ENCODE measurements at places on chromosomes 5 and 9.

- DNase-seq: no peak
Observed at GRCh38 chr5:92939428-92939827, 641.6 kb downstream of the NR2F1-AS1 start.

- no peak for DNase-seq
Observed at GRCh38 chr5:132364319-132364718, 5.2 kb upstream of the SLC22A5 start.

DNA sequence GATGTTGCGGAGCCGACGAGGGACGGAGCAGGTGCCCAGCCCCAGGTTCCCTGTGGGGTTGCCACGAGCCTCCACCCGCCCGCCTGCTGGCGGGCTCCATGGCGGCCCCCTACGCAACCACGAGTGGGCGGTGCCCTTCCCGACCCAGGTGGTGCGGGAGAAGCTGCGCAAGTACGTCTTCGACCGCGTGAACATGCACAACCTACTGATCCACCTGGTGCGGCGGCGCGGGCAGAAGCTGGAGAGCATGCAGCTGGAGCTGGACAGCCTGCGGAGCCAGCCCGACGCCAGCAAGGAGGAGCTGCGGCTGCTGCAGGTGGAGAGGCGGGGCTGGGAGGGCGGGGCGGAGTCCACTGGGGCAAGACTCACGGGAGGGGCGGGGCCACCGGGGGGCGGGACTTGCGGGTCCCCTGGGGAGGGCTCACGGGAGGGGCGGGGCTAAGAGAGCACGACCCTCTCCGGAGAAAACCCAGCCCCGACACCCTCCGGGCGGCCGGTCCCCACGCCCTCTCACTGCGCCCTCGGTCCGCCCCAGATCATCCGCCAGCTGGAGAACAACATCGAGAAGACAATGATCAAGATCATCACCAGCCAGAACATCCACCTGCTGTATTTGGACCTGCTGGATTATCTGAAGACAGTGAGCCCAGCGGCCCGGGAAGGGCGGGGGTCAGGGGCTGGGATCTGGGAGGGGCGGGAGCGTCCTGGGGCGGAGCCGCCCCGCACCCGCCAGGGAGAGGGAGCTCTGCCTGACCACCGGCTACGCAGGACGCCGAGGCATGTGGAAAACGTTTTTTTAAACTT is 3.9 kb downstream of the CCDC183 start:
- DNase-seq: peak; percentile 91

DNA sequence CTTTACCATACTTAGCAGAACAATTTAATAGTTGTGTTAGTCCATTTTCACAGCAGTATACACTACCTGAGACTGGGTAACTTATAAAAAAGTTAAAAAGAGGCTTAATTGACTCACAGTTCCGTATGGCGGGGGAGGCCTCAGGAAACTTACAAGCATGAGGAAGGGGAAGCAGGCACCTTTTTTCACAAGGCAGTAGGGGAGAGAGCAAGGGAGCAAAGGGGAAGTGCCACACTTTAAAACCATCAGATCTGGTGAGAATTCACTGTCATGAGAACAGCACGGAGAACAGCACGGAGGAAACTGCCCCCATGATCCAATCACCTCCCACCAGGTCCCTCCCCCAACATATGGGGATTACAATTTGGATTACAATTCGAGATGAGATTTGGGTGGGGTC is 269.9 kb downstream of the MTRR start:
- no peak for DNase-seq

DNA sequence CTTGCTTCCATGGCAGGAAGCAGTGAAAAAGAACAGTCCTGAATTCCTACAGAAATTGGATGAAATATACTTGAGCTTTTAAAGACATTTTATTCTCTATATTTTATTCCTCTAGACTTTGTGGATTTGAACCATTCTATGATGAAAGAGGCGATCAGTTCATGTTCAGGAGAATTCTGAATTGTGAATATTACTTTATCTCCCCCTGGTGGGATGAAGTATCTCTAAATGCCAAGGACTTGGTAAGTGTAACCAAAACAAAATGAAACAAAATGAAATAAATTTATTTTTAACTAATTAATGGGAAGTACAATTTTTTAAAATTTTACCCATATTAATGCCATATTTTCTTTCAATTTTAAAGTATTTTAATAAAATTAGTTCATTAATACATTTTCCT is 34.1 kb downstream of the STARD4 start:
- DNase-seq: no peak
